T1000 (cell line): ENCODE measurements at places on chromosomes 1 and 21.

- peak; percentile 56 for DNase-seq
Measured at GRCh38 chr1:179142889-179143299, 61.0 kb downstream of the TOR3A start.

GRCh38 chr1:94090761-94091160, 30.2 kb downstream of the ABCA4 start:
- DNase-seq: no peak

DNA sequence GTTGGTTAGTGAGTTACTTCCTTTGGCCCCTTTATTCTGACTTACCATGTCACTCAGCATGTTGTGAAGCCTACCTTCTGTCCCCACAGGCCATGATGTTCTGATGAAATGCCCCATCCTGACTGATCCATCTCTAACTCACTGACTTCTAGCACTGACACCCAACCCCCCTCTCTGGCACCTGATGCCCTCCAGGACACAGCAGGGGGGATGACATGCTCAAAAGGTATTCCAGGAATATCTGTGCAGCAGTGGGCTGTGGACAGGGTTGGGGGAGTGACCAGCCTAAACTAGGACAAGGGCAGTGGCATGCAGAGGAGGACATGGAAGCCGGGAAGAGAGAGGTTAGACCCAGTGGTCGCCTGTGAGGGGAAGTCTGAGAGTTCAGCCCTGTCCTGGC, 25.5 kb downstream of the SYT2 start:
- no peak for DNase-seq

- DNase-seq: no peak
Measured at GRCh38 chr1:114892194-114892918, 37.7 kb downstream of the SYCP1 start.

DNA sequence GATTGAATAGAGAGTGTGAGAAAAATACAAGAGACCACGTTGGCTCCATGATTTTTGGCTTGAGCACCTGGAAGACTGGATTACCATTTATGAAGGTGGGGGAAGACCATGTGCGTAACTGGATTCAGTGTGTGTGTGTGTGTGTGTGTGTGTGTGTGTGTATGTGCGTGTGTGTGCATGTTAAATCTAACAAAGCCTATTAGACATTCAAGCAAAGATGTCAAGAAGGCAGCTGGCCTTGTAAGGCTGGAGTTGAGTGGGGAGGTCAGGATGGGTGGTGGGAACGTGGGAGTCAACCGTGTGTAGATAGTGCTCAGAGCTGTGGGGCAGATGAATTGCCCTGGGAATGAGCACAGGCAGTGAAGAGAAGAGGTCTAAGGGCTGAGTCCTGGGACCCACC, 293.8 kb upstream of the POU3F1 start:
- DNase-seq: no peak

GRCh38 chr1:220527279-220527907, 543 bp upstream of the MARK1 start:
- no peak for DNase-seq

GRCh38 chr1:212225871-212226302, 59.3 kb upstream of the PPP2R5A start:
- no peak for DNase-seq

DNA sequence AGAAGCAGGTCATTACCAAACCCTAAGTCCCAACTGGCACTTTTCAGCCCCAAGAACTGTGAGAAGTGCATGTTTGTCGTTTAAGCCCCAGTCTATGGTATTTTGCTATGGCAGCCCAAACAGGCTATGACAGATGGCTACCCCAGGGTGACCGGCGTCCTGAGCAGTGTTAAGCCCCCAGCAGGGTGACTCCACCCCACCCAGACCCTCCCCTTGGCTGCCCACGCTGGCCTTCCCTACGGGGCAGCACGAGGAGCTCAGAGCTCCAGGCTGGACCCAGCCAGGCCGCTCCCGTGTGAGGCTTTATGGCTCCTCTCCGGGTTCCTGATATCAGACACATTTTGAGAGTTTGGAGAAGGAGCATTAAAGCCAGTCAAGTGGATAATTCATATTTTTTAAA, 684.0 kb downstream of the PTPRU start:
- no peak for DNase-seq
